ENCODE measurements at places on chromosomes 4 and X.

DNA sequence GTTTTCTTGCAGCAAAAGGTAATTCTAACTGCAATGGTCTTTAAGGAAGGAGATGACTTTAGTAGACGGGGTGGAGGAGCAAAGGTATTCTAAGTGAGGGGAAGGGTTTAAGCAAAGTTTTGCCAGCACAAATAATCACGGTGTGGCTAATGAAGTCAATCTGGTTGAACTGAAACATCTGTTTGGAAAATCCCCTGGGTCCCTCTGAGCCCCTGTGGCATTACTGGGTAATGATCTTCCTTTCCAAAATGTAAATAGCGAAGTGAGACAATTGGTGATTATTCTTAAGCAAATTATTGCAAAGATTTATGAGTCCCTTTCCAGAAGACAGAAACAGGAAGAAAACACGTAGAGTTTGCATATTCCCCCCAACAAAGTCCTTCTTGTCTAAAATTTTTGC, 47.2 kb downstream of the FGFBP1 start:
- DNase-seq: no peak

- no peak for DNase-seq
Observed at GRCh38 chr4:33930497-33930896, 2313.8 kb downstream of the ARAP2 start.

- no peak for DNase-seq
Observed at GRCh38 chrX:4655743-4656142, 942.3 kb upstream of the PRKX start.

GRCh38 chr4:86908251-86908657, 16.0 kb upstream of the C4orf36 start:
- DNase-seq: no peak

- DNase-seq: no peak
Observed at GRCh38 chr4:129240816-129241215, 144.9 kb downstream of the C4orf33 start.

GRCh38 chrX:40120838-40121580, 23.3 kb upstream of the BCOR start:
- no peak for DNase-seq

- DNase-seq: no peak
Observed at GRCh38 chr4:124437853-124438495, 274.6 kb downstream of the ANKRD50 start.

DNA sequence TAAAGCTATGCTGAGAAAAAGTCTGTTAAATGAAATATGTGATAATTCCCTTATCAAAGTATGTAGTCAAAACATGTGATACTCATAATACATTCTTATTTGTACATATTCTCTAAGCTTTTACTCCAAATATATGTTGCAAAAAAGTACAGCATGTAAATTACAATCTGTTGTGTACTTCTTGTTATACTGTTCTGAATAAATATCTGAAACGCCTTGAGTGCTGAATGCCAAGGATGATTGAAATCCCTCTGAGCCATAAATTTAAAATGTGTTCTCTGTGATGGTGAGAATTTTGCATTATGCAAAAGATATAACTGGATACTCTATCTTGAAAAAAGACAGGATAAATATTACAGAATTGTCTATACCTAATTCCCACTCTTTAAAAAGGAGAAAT, 1128.0 kb downstream of the STPG2 start:
- DNase-seq: no peak

DNA sequence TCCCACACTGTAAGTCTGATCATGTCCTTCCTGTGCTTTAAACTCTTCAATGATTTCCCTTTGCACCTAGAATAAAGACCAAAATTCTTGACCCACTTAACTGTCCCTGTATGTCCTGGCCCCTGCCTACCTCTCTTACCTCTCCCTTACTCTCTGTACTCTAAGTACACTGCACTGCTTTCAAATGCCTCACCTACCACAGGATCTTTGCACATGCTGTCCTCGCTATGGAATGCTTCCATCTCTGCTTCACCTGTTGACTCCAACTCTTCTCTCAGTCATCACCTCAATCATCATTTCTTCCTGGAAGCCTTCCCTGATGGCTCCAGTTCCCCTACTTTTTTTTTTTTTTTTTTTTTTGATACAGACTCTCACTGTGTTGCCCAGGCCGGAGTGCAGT, 29.0 kb upstream of the SEPTIN6 start:
- DNase-seq: no peak

DNA sequence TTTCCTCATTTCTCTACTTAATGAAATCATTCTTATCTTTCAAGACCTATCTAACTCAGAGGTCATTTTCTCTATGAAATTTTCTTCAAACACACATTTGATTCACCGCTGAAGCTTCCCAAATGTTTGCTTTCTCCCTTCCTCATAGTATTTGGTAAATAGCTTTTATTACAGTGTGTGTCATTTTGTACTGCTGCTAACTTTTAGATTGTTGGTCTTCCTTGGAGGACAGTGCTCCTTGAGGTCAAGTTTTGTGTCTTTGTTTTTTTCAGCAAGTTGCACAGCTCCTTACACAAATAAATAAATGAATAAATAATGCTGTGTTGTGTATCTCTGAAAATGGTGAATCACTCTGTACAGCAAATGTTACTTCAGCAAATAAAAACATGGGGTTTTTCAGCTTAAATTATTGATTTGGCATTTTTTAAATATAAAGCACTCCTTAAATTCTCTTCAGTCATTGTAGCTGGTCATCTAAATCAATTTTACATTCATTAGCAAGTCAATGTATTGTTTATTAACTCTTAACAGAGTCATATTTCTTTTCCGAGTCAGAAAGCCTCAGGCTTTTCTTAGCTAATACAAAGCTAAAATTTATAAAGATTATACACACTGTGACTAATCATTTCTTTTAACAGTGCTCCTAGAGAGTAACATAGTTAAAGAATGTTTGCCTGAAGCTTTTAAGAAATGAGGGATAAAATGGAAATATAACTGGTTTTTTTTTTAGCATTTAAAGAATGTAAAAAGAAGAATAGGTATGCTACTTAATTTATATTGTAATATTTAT, 30.1 kb upstream of the MAD2L1 start:
- DNase-seq: no peak

DNA sequence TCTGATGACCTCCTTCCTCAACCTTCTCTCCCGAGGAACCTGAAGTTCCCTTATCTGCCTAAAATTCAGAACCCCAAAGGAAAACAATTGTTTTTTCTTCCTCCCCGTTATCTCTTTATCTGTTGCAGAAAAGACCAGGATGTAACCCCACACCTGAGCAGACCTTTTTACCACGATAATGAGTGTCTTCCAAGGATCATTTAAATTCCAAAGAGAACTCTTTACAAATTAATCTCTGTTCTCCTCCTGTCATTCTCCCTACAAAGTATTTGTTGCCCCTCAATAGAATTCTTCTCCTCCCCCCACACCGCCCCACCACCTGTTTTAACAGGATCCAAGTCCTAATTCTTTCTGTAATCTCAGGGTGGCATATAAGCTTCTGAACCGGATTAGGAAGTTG, 78.5 kb upstream of the NLGN4X start:
- DNase-seq: no peak

GRCh38 chr4:85824166-85824945, 349.4 kb downstream of the ARHGAP24 start:
- DNase-seq: no peak

- peak; percentile 17 for DNase-seq
Observed at GRCh38 chrX:113929004-113929403, 654.9 kb upstream of the HTR2C start.

DNA sequence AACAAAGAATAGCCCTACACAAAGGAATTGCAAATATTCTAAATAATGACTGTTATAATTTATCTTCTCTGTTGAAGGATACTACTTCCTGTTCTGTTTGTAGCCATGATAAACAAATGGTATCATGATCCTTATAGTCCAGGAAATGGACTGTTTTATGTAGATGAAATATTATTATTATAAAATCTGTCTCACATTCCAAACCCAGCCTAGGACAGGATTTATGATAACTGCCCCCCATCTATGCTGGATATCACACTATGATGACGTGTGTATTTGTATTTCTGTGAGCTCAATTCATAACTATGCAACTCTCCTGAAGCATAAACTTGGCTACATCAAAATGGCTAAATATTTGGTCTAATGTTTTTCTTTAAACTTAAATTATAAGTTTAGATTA, 21.3 kb downstream of the DMD start:
- no peak for DNase-seq

DNA sequence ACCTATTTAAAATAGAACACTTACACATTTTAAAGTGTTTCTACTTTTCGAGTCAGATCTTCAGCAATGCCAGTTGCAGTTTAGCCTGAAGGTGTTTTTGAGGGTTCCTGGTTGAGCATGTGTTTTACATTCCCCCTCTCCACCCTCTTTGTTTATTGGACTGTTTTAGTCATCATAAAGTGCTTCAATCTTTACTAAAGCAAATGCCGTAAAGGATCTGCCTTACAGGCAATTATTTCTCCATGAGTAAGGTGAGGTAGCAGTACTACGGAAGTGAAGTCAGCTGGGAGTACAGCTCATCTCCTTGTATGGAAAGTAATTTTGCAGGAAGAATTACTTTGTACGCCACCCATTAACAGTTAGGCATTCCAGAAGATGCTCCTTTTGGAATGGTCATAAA, 36.9 kb downstream of the PDLIM5 start:
- DNase-seq: no peak

DNA sequence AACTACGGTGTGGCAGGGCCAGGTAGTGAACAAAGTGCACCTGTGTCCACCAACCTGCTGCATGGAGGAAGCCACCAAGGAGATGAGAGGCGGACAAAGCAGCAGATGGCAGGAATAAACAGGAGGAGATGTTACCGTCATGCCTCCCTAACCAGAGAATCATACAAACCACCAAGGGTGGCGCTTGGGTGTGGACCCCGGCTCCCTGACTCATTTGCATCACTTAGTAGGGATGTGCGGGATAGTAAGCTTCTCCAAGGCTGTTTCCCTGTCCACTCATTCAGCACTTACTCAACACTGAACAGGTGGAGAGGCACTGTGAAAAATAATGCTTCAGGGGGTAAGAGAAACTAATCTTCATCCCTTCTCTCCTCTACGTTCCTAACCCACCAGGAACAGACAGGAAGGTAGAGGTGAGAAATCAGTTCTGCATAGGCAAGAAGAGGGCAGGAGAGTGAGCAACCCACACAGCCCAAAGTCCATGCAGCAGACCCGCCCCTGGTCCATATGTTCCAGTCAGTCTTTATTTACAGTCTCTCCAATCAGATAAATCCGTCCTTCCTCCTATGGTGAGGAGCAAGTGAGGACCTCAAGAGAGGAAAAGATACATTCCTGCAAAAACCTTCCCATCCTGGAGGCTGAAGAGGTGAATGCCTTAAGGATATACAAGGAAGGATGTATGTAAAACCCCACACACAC, 34.0 kb downstream of the QDPR start:
- DNase-seq: no peak

GRCh38 chrX:618761-619450, 11.7 kb upstream of the SHOX start:
- DNase-seq: no peak

- peak; percentile 34 for DNase-seq
Observed at GRCh38 chr4:159051245-159052071, 51.4 kb upstream of the RAPGEF2 start.

DNA sequence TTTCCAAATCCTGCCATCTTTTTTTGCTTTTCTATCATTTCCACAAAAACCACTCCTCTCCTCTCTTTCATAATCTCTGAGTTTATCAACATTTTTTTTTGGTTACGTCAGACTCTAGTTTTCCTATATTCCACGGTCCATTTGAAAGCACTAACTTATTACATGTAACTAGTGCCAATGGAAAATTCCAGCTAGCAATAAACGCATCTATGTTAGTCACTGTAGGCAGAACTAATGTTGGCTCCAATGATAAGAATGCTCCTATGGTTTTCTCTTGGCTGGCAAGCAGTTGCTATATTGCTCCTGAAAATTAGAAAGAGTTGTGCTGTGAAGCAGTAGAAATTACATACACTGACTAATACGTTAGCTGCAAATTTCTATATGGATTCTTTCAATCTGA, 634.6 kb upstream of the FTHL17 start:
- no peak for DNase-seq

DNA sequence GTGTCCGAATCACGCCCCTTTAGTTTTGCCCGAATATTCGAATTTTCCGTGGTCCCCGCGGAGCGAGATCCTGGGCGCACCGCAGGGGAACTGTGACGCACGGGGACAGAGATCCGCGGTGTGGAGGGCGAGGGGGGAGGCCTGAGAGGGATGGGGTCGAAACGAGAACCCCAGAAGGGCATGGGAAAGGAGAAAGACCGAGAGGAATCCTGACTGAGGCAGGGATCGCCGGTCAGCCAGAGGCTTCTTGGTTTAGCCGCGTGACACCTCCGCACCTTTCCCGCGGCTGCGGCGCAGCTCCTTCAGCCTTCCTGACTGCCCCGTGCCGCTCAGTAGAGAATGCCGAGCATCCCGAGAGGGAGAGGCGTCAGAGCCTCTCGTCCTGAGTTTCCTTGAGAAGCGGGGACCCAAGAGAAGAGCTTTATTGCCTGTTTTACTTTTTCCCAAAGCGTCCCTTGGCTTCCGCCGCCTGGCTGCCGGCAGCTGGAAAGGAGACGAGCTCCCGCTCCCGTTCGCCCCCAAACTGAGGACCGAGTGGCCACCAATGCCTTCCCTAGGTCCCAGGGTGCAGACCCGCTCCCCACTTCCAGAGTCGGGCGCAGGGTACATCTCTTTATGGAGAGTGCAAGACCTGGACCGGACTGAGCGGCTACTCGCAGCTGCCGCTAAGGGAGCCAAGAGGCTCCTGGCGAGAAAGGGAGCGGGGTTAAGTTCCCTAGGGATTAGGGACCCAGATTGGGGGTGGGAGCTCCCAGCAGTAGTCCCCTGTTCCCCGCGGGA, 911 bp upstream of the GPR50 start:
- no peak for DNase-seq

DNA sequence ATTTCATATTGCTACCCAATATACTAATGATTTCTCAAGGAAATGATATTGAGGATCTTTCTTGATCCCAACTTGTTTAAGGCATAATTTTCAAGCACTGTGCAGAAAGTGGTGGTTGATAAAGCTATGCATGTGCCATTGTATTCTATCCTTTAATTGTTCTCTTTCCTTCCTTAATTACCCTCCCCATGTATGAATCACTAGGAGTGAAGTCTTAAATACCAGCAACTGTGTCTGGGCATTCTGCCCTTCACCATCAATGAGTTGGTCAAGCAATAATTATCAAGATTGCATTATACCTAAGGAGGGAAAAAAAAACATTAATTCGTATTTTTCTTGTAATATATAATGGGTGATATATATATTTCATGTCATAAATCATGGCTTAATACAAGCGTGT, 111.8 kb upstream of the FRMPD4 start:
- DNase-seq: no peak

GRCh38 chrX:108070891-108071290, 20.5 kb downstream of the PSMD10 start:
- no peak for DNase-seq

Data from activated CD4-positive, alpha-beta T cell treated with anti-CD3 and anti-CD28 coated beads, Interleukin-10, Interleukin-2, amounts not matched to agents 100 ng/mL and 50 ng/mL, durations not matched to agents 16 hours and 8 hours (primary cell).